ENCODE measurements at places on chromosomes 4 and X.

- no peak for DNase-seq
These were observed 1476.1 kb upstream of the TENM3 start for GRCh38 chr4:180766944-180767729.

GRCh38 chr4:10587296-10587695, 97.3 kb downstream of the CLNK start:
- DNase-seq: no peak

GRCh38 chr4:22241415-22241814, 274.5 kb downstream of the ADGRA3 start:
- no peak for DNase-seq

DNA sequence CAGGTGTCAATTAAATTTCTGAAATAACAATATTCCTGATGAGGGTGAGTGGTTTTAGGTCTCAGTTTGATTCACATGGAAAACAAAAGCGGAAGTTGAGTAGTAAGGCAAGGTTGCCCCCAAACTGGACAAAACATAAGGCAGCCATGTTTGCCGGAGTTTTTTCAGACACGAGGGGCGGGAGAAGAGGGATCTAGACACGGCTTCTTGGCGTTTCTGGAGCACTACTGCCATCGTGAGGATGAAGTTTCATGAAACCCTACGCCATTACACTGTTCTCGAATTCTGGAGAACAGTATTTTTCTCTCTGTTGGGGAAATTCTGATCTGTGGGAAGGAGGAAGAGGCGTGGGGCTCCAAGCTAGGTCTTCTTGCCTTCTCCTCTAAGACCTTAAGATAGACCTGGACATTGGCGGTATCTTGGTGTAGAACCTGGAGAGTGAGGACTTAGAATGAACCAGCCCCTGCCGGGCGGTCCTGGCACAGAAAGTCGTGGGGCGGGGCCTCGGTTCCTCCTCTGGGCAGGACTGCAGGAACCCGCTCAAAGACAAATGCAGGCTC, 160.3 kb downstream of the OR13H1 start:
- no peak for DNase-seq

DNA sequence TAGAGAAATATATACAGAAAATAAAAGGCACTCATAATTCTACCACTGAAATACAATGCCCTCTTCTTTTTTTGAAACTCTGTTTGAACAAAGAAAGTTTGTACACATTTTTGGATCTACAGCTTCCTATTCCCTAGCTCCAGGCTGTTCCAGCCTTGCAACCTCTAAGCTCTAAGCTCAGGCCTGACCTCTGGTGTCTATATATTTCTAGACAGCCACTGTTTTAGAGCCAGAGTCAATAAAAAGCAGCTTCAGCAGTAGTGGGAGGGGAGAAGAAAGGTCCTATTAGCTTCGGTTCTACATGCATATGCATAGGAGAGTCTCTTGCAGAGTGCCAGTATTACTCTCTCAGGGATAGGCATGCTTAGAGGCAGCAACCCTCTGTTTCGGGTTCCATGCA, 39.7 kb downstream of the CLDN2 start:
- DNase-seq: no peak

GRCh38 chr4:8043596-8043995, 103.9 kb upstream of the AFAP1 start:
- DNase-seq: no peak

DNA sequence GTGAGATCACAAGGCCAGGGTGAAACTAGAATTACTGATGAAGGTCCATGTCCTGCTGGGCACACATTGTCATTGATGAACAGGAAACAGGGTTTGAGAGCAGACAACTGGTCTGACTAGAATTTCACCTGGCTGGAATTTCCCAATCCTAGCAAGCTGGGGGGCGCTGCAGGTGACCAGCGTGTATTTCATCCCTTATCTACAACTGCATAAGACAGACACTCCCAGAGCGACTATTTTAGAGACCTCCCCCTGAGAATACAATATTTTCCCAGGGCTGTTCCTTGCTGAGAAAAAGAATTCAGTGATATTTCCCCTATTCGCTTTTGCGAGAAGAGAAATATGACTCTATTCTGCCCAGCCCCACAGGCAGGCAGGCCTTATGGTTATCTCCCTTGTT, 432.6 kb upstream of the GALNT7 start:
- DNase-seq: no peak

- DNase-seq: no peak
These were observed 4.5 kb upstream of the CSN2 start for GRCh38 chr4:69970071-69970470.

DNA sequence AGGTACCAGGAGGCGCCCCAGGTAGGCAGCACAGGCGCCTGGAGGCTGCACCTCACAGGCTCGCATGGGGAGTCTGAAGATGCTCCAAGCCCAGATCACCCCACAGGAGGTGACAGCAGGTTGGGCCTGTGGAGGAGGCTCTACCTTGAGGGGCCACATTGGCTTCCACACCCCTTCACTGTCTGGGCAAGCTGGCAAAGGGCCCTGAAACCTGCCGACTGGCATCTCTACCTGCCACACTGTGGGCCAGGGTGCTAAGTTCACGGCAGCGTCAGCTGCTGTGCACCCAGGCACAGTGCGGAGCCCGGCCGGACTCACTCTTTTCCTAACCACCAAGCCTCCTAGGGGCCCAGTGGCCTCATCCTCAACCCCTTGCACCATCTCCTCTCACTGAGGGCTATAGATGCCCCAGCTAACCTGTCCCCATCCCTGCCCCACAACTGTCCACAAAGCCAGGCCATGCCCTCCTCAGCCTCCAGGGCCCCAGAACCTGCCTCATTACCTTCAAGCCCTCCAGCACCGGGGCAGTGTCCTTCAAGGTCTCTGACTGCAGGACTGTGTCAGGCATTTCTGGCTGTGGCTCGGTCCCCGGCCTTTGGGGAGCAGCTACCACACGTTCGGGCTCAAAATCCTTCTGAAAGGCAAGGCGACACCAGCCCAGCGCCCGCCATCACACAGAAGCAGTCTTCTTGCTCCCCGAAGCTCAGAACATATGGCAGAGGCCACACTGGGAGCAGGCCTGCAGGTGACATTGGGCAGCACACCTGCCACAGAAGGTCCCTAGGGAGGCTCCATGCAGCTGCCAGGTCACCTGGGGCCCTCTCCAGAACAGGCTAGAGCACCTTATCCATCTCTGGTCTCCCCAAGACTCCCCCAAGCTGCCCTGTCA, 28.8 kb downstream of the FGFR3 start:
- DNase-seq: no peak

DNA sequence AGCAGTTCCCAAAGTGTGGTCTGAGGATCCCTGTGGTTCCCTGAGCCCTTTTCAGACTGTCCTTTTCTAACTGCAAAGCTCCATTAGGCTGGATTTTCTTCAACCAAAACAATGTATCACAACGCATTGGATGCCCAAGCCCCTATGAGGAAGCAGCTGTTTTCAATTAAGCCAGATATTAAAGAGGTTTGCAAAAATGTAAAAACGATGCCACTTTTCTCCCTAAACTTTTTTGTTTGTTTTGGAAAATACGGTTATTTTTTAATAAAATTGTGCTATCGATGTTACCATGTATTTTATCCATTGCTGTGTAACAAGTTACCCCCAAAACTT, 170.4 kb upstream of the BCOR start:
- no peak for DNase-seq

GRCh38 chr4:77450006-77450405, 155.6 kb upstream of the CXCL13 start:
- no peak for DNase-seq

DNA sequence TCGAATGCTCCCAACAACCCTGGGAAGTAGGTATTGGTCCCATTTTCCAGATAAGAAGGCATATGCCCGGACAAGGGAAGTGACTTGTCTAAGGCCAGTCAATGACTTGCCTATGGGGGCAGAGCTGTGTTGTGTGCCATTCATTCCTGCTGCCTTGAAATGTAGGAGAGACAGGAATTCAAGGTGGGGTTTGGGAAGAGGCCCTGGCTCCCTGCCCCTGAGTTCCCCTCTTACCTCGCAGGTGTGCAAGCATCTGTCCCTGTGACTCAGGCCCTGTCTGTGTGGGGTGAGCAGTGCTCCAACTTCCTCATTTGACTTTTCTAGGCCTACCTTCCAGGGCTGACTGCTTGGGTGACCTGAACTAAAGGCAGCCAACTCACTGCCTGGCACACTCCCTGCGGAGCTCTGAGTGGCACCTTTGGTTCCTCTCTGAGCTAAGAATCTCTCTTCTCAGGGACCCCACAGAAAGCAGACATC, 5.1 kb downstream of the EFNB1 start:
- DNase-seq: no peak

- DNase-seq: no peak
These were observed 115.6 kb upstream of the NALF2 start for GRCh38 chrX:69388526-69388925.

DNA sequence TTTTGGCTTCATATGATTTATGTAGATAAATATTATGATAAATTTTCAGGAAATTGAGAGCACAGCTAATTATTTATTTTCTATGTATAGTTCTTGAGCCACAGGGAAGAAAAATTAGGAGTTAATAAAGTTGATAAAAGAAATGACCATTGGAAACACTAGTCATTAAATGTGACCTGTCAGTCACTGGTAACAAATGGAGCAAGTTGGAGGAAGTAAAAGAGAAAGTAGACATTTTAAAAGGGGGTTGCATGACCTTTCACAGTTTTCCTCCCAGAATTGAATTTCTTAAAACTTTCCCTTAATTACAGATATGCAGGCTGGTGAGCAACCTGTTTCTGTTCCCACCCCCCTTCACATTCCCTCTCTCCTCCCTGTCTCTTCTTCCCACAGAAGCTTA, 5.3 kb downstream of the SMIM9 start:
- no peak for DNase-seq

DNA sequence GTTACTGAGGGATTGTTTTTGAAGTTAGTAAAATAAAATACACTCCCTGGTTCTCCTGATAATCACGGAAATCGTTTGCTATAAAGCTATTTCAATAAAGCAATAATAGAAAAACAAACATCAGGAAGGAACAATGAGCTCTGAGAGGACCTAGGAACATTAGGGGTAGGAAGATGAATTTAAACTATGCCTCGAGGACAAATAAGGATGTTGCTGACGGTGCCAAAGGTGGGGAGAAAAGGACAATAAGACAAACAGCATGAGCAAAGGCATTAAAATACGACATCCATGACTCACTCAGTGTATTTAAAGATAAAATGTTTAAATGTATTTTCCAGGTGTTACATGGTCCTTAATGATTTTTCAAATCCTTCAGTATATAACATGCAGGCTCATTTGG, 110.3 kb downstream of the MTNR1A start:
- no peak for DNase-seq

GRCh38 chr4:83083925-83084475, 30.5 kb downstream of the PLAC8 start:
- DNase-seq: peak; percentile 82

DNA sequence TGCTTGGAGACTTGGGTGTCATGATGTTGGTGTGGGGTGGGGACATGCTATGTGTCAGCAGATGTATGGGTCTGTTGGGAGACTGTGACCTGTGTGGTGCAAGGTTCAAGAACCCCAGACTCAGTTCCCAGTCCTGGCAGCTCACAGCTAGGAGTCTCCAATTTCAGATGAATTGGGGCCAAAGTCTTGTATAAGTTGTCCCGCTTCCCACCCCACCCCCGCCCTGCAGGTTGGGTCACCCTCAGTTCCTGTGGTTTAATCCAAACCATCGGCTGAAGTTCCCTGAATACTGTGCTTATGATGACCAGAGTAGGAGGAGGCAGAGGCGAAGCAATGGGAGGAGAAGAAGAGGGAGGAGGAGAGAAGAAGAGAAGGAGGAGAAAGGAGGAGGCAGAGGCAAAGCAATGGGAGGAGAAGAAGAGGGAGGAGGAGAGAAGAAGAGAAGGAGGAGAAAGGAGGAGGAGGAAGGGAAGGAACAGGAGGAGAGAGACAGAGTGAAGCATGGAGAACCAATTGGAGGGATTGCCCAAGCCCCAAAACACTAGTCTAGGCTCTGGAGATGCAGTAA, 112.6 kb downstream of the EFNB1 start:
- no peak for DNase-seq

DNA sequence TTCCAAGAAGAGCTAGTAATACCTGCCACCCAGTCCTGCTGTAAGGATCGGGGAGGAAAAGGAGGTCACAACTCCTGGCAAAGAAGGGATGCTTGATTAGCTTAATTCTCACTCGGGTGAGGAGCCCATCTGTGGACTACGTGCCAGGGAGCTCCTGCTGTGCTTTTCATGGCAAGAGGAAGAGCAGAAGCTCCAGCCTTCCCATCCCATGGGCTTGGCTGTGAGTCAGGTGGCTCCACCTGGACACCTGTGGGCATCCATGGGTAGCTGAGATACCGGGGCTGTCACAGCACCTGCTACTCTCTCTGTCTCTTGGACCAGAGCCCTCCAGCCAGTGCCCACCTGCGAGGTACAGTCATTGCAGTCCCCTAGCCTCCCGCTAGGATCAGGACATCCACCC, 18.0 kb downstream of the CLNK start:
- no peak for DNase-seq

- DNase-seq: no peak
These were observed at the start of gene EXOC1L for GRCh38 chr4:55819634-55820033. EXOC1L (plus strand) TSS chr4:55819790; CDS start chr4:55820027, 237 bp downstream.

DNA sequence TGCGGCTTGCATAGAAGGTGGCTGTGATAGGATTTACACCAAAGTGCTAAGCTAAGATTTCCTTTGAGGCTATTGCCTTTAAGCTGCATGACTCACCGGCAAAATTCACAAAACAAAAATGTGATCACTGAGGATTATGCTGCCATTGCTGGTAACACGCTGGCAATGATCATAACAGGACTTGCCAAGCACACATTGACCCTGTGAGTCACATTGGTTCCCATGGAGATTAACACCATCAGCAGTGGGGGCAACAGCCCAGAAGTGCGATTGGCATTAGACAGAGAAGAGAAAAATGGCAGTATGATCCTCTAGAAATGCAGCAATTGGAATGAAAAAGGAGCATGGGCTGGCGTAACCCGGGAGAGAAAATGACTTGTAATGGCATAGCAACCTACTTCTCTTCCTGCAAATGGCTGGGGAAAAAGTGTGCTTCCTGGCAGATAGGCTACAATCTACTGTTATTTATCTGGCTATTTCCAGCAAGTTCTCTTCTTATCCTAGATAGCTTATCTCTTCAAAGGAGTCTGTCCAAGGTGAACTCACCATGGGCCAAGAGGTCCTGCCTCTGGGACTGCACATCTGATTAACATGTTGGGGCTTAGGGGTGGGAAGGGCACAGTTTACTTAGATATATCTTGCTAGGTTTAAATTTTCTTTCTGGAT, 314.2 kb upstream of the IGFBP7 start:
- DNase-seq: no peak

- no peak for DNase-seq
These were observed 30.1 kb upstream of the JAKMIP1 start for GRCh38 chr4:6230502-6230785.
